Thoracic aorta endothelial cell (primary cell): ENCODE measurements at places on chromosomes 4 and X. TPM values are rescaled to one million over a fixed set of nuclear protein-coding genes. Genes with fewer than 3 reads are reported as not detected.

The ZNF718 gene
- total RNA-seq, result 7.4 and 12.6 TPM in 2 replicates

The ERAS gene
- total RNA-seq, result not detected in 2 replicates

The TMPRSS11F gene
- not detected in 2 replicates for total RNA-seq

The NPY2R gene
- not detected in 2 replicates for total RNA-seq

The TMEM165 gene
- 202 and 222 TPM in 2 replicates for total RNA-seq

The SEPSECS gene
- 9.3 and 10.8 TPM in 2 replicates for total RNA-seq

The PDHA2 gene
- total RNA-seq, result 0.13 TPM in 1 of 2 replicates, not detected in the other

The RBMXL3 gene
- total RNA-seq, result not detected in 2 replicates

The MAP7D2 gene
- total RNA-seq, result 0.13 and 0.14 TPM in 2 replicates

The FHIP1A gene
- 0.80 and 1.1 TPM in 2 replicates for total RNA-seq

The RXFP1 gene
- total RNA-seq, result not detected in 2 replicates

The F11 gene
- not detected in 2 replicates for total RNA-seq

The PLK4 gene
- total RNA-seq, result 31.9 and 46.2 TPM in 2 replicates

The HSFX4 gene
- not detected in 2 replicates for total RNA-seq

The PWWP3B gene
- 1.1 and 1.3 TPM in 2 replicates for total RNA-seq

The ADH6 gene
- total RNA-seq, result not detected in 2 replicates

The PRPS2 gene
- total RNA-seq, result 40.3 and 50.6 TPM in 2 replicates

The SYTL4 gene
- 13.3 and 20.1 TPM in 2 replicates for total RNA-seq

The P2RY10 gene
- not detected in 2 replicates for total RNA-seq

The RIPPLY1 gene
- total RNA-seq, result not detected in 2 replicates

The ZNF141 gene
- total RNA-seq, result 19.9 and 20.2 TPM in 2 replicates

The CXCL6 gene
- 2.9 and 17.3 TPM in 2 replicates for total RNA-seq

The DACH2 gene
- not detected in 2 replicates for total RNA-seq

The RAI2 gene
- total RNA-seq, result 0.65 and 0.80 TPM in 2 replicates

The FAM9C gene
- total RNA-seq, result 0.50 TPM in 1 of 2 replicates, not detected in the other

The SEC24D gene
- total RNA-seq, result 110 TPM in 2 replicates
